ENCODE measurements at places on chromosomes 2 and 18. TPM values are rescaled to one million over a fixed set of nuclear protein-coding genes. Genes with fewer than 3 reads are reported as not detected.

Gene AQP12A
- 0.76 TPM for polyA plus RNA-seq

DNA sequence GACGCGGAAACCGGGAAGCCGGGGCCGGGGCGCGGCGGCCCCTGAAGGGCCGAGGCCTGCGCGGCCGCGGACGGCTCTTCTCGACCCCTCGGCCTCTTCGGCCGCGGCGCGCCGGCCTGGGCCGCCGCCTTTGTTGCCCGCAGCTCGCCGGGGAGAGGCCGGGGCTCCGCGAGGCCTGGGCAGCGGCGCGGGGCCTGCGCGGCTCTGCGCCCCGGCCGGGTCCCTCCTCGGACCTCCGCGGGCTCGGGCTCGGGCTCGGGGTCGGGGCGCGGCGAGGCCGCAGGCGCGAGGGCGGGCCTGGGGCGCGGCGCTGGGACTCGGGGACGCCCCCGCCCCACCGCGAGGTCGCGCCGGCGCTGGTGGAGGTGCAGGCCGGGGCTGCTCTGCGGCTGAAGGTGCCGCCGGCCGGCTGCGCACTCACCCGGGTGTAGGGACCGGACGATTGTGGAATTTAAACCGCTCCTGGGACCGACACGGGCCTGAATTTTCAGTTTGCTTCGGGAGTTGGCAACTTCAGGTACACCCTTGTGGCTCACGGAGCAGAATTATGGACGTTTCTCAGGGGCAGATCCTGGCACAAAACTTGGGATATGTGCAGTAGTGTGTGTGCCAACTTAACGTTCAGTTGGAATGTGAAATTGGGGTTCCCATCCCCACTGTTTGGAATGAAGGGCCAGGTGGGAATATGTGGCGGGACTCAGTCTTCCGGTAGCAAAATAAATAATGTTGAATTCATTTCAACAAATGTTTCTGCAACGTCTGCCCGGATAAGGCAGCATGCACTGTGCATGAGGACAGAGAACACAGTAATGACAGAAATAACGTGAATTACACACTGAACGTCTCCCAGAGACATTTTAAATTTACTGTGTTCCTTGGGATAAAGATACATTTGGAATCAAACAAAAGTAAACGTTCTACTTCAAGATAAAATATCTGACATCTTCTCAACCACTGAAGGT is 787 bp downstream of the SOCS6 start:
- DNase-seq, result no peak

Gene SERPINB13
- not detected for polyA plus RNA-seq

Gene FAM161A
- polyA plus RNA-seq, result 13.3 TPM

GRCh38 chr2:227416701-227417100 is 29.0 kb upstream of the SCYGR1 start:
- DNase-seq, result no peak

Gene SLC8A1
- polyA plus RNA-seq, result 6.5 TPM

- DNase-seq, result no peak
Observed at GRCh38 chr2:46747297-46747818, 168.2 kb downstream of the MCFD2 start.

- DNase-seq, result no peak
Observed at GRCh38 chr2:75790814-75791467, 80.2 kb upstream of the GCFC2 start.

GRCh38 chr2:64525317-64525613 is 1.1 kb downstream of the AFTPH start:
- DNase-seq, result no peak

Gene CCT7
- 176 TPM for polyA plus RNA-seq

Gene SIX3
- not detected for polyA plus RNA-seq

DNA sequence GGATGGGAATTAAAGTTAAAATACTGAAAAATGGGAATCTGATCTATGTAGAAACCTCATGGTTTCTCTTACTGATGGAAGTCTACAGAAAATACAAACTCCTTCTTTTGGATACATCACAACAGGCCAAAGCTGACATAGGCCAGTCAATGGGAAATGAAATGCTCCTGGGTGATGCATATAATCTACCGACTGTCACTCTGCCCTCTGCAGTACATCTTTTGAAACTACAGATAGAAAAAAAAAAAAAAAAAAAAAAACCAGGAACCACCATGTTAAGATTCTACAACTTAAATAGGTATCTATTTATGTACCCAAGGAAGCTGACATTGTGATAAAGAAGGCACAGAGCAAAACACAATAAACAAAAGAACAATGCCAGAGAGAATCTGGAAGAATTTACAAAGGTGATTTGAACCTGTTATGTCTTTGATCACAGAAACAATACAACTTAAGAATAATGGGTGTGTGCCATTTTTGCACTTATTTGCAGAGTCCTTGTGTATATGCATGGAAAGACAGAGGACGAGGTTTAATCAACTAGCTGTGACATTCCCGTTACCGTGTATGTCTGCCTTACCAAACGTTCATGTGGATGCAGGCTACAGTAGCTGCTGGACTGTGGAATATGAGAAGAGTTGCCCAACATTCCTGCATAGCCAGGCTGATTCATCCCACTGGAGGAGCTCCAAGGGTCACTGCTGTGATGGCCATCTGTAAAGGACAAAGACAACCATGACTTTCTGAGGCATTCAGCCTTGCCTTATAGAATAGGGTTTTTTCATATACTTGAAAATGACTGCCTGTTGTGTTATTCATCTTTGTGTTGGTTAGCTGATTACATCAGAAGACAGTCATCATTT is 312.7 kb downstream of the TCF4 start:
- DNase-seq, result no peak

Gene ZFAND2B
- 21.0 TPM for polyA plus RNA-seq

DNA sequence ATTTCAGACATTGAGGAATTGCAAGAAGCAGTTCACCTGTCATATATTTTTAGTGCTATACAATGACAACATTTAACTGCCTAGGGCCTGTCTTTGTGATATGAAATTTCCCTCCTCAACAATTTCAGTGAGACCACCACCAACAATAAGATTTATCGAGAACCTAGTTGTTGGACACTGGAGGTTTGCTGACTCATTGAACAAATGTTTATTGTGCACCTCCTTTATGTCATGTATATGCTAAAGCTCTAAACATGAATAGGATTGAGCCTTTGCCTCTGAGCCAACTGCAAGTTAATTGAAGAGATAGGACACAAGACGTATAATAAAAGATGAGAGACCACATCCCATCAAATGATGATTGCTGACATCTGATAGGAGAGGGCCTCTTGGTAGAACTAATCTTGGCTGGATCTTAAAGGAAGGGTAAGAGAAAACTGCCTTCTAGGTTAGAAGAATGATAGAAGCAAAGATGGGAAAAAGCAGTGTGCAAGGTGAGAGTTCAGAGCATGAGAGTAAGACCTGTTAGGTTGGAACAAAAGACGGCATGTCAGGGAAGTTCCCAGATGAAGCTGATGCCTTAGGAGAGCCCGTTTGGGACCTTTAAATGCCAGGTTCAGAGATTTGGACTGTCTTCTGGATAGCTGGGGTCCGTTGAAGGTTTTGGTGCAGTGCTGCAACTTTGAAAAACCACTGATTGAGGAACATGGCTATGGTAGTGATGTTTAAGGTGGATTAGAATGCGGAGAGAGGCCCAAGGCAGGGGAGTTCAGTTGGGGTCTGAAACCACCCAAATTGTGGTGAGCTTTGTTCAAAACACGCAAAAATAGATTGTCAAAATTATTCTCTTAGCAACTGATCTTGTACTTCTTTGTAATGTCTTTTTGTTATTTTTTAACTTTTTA is 133.0 kb upstream of the EML6 start:
- DNase-seq, result no peak

DNA sequence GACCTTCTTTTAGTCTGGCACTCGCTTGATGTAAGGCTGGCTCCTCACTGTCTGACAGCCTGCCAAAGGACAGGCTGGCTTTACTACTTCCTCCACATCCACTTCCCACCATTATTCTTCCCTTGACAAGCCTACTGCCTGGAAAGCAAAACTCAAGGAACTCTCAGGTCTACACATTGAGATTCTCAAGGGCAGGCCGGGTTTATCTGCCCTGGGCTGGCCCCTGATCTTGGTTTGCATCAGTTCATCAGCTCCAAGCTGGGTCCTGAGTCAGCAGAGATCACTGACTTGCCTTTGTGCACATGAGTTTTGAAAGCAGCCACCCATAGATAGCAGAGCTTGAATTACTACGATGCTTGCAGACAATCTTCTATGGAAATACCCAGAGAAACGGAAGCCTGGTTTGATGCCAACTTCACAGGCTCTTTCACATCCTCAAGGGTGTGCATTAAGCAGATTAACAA is 53.9 kb downstream of the KCTD18 start:
- no peak for DNase-seq

GRCh38 chr18:79543861-79544385 is 135.7 kb upstream of the CTDP1 start:
- no peak for DNase-seq

Gene AKAIN1
- not detected for polyA plus RNA-seq

All from forelimb muscle (tissue), 1 donor.